GM18507 (cell line): ENCODE measurements at places on chromosomes 4 and X.

DNA sequence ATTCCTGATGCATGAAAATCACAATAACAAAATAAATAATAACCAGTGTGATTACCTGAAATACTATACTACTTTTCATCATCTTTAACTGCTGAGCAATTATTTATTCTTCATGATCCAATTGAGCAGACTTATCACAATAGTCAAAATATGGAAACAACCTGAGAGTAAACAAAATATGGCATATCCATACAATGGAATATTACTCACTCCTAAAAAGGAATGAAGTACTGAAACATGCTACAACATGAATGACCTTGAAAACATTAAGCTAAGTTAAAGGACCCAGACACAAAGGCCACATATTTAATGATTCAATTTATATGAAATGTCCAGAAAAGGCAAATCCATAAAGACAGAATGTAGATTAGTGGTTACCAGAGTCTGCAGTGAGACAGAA, 146.8 kb downstream of the MID1IP1 start:
- DNase-seq, result no peak

DNA sequence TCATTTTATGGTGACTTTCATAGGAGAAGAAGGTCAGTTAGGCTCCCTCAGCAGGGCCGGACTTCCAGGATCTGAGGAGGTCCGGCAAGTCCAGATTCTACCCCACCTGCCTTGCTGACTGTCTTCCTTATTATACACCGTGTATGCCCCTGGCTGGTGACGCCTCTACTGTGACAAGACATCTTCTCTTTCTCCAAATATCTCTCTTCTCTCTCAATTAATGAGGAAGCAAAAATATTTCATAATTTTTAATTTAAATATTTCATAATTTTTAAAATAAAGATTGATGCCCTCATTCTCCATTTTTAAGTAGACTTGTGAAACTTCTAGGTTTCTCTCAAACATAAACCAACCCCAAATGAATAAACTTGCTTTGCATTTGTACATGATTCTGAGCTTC, 202.5 kb downstream of the NSUN7 start:
- DNase-seq, result no peak

DNA sequence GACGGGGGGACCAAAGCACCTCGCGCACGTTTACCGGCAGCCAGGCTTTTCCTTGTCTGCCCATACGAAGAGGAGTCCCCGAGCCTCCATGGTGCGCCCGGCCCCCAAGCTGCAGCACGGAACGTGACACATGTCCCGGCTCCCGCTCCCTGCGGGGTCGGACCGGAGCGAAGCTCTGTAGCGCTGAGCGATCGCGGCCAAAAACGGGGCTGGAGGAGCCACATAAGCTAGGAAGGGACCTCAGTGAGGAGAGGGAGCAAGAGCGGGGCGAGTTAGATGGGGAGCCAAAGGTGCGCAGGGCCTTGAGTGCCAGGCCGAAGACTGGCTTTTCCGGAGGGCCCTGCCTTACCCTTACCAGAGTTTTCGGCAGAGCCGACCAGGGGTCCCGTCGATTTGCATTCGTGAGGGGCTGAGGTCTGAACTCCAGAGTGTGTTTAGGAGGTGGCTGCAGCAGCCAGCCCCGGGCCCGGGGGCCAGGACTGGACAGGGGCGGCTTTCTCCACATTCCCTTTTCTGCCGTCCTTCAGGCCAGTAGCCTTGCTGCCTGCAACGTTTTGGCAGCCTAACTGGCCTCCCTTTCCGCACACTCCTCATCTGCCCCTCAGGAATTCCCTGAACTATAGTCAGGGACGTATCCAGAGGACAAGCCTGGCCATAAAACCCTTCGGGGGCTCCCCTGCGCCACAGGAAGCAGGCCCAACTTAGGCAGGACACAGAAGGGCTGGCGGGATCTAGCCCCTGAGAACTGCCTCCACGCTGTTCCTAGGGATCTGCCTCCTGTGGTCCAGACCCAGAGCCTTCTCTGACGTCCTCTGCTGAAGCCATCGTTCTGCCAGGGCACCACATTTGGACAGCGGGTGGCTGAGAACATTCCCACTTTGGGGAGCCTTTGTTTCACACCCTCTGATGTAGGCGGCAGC, 689 bp downstream of the SSR4 start:
- no peak for DNase-seq

GRCh38 chr4:108888769-108889168, 125.9 kb upstream of the ETNPPL start:
- DNase-seq, result no peak

DNA sequence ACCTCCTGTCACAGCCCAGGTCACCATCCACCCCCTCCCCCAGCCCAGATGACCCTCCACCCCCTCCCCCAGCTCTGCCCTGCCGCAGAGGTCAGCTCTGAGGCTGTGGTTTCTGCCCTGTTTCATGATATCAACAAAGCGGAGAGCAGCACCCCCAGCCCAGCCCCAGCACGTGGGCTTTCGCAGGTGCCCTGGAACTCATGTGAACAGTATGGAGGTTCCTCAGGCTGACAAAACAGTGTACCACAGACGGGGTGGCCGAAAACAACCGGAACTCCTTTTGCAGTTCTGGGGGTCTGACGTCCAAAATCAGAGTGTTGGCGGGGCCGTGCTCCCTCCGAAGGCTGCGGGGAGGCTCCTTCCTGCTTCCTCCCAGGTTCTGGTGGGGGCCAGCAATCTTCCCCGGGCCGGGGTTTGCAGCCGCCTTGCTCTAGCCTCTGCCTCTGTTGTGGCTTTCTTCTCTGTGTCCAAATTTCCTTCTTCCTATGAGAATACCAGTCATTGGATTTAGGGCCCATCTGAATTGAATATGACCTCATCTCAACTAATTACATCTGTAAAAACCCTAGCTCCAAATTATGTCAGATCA, 7.9 kb upstream of the PSAPL1 start:
- no peak for DNase-seq

- no peak for DNase-seq
Observed at GRCh38 chr4:3775576-3775975, 9.4 kb downstream of the ADRA2C start.

DNA sequence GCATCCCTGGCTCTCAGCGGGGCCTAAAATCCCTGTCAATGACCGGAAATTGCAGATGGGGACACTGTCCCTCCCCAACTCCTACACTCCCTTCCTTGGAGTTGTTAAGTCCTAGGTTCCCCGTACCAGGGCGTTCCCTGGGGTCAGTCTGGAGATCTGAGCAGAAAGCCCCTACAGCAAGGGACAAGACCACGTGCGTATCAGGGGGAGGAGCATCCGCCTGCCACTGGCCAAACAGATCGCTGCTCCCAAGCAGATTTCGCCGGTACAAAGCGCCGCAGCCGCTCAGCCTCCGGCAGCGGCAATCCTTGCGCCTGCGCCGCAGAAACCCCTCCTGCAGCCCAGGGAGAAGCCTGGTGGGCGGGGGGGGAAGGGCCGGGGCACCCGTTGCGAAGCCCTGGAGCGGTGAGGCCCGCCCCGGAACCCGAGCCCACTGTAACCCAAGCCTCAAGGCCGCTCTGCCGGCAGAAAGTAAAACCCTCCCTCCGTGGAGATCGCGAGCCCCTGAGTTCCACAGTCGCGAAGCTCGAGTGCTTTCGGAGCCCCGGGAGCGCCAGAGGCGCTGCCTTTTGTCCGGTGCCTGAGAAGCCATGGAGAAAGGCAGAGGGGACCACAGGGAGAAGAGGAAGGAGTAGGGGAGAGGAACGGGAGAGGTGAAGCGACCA, 2.7 kb downstream of the CRMP1 start:
- no peak for DNase-seq

DNA sequence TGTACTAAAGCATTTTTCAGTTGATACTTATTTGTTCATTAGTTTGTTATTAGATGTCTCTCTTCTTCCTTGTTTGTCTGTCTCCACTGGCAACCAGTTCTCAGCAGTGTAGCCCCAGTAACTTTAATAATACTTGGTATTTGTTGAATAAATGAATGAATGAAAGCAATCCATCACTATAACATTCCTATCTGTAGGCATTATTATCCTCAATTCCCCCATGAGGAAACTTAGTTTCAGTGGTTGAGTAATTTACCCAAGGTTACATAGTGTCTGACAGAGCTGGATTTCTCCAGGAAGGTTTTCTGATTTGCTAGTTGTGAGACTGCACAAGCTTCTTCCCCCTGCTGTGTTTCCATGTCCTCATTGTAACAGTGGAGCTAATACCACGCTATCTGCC, 27.8 kb upstream of the MAOB start:
- no peak for DNase-seq

DNA sequence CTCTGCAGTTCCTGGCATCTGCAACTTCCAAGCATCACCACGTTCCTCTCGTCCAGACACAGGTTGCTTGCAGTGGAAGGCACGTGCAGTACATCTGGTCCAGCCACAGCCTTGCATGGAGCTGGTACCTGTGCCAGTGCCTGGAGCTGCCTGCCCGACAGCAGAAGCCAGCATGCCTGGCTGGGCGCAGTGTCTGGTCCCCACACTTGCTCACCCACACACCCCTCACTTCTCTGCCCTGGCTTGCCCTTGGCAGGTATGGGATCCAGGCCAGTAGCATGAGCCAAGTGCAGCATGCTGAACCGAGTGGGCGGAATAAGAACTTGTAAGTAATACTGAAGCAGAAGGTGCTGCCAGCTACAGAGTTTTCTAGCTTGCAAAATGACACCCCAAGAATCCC, 39.9 kb downstream of the SH3BGRL start:
- no peak for DNase-seq

DNA sequence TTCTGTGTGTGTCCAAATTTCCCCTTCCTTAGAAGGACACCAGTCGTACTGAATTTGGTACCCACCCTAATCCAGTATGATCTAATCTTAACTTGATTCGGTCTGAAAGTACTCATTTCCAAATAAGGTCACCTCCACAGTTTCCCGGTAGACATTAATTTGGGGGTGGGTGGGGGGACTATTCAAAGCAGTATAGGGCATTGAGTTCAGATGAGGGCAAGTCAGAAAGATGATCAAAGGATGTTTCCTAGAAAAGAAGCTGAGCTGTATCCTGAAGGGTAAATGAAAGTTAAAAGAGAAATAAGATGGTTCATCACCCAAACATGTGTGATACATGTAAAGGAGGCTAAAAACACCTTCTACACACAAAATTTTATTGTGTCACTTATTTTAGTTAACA, 42.0 kb upstream of the SCRG1 start:
- no peak for DNase-seq

- DNase-seq, result no peak
Observed at GRCh38 chr4:48130100-48130499, 4.0 kb downstream of the TXK start.

GRCh38 chr4:75495476-75495875, 18.7 kb downstream of the RCHY1 start:
- DNase-seq, result no peak

- DNase-seq, result no peak
Observed at GRCh38 chrX:77977518-77977917, 8.1 kb upstream of the PGAM4 start.

DNA sequence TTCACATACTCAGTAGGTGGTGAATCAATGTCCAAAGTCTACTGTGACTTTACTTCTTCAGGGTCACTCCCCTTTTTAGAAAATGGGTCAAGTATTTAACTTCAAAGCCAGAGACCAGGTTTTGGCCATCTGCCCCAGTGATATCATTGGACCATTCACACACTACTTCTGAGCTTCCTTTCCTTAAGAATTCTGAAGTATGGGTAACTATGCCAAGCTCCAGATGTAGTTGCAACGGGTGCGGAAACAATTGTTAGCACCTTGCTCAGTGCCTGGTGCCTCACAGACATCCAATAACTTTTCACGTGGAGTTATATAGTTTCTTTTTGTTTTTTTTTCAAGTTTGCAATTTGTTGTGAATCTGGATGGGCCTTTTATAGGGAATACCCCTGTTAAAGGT, 62.6 kb downstream of the TTC29 start:
- no peak for DNase-seq

- DNase-seq, result no peak
Observed at GRCh38 chr4:178871476-178871875, 1429.2 kb upstream of the AGA start.

- no peak for DNase-seq
Observed at GRCh38 chrX:2445662-2446623, 54.8 kb downstream of the DHRSX start.

DNA sequence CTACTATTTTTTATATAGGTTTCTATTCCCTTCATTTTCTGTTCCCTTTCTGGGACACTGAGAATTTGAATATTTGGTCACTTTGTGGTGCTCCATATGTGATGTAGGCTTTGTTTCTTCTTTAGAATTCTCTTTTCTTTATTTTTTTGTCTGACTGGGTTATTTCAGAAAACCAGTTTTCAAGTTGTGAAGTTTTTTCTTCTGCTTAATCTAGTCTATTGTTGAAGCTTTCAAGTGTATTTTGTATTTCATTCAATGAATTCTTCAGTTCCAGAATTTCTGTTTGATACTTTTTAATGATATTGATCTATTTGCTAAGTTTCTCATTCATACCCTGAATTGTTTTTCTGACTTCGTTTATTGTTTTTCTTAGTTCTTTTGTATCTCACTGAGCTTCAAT, 96.2 kb upstream of the HAND2 start:
- DNase-seq, result no peak

DNA sequence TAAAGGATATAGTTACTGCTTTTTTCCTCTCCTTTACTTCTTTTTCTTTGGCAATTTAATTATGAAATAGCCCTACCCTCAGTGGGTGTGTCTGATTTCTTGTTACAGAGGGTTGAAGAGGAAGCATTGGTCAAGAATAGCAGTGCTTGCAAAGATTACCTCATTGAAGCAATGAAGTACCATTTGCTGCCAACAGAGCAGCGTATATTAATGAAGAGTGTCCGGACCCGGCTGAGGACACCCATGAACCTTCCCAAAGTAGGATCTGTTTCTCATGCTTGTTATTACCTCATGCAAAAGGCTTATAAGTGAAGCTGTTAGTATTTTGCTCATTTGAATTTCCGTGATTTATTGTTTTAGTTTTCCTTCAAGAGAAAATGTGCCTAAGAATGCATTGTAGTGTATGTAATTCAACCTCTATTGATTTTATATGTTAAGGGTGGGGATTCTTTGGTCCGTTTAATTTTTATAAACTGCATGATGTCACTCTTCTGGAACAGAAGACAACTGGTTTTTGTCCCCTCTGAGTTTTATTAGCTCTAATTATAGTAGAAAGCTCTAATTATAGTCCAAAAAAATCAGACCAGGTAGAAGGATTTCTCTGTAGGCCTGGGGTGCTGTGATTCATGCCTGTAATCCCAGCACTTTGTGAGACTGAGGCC, 27.9 kb upstream of the MSMO1 start:
- DNase-seq, result no peak
